ENCODE measurements at places on chromosomes 7 and 10. TPM values are rescaled to one million over a fixed set of nuclear protein-coding genes. Genes with fewer than 3 reads are reported as not detected.

- DNase-seq = no peak
Observed at GRCh38 chr7:12771378-12771877, 84.0 kb downstream of the ARL4A start.

GRCh38 chr7:29208410-29209250 is 14.1 kb downstream of the CHN2 start:
- peak; percentile 3 for DNase-seq

DNA sequence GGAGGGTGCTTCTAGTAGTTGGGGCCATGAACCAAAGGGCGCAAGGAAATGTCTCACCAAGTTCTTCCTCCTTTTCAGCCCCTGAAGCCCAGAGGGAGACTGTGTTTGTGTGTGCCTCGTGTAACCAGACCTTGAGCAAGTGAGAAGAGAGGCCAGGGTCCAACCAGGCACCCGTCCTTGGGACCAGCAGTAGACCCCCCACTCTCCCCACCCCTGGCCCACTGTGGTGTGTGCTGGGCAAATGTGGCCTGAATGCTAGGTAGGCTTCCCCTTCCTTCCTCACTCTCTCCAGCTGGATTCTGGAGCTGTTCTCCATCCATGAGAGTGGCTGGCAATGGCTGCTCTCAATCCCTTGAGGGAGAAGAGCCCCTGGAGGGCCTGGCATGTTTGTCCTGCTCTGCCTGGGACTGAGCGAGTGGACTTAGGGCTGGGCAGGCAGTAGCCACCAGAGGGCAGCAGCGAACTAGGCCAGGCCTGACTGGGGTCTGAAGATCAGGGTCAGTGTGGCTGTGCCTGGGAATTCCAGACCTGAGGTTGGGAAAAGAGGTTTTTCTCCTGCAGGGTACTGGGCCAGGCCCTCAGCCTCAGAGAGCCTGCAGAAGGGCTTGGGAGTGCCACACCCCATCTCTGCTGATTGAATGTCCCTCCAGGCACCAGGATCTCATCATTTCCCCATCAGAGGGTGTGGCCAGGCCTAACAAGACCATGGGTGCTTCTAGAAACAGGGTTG is 12.5 kb downstream of the SFRP5 start:
- peak; percentile 60 for DNase-seq

Gene IDI2
- not detected for total RNA-seq

Gene VENTX
- total RNA-seq = 0.03 TPM

DNA sequence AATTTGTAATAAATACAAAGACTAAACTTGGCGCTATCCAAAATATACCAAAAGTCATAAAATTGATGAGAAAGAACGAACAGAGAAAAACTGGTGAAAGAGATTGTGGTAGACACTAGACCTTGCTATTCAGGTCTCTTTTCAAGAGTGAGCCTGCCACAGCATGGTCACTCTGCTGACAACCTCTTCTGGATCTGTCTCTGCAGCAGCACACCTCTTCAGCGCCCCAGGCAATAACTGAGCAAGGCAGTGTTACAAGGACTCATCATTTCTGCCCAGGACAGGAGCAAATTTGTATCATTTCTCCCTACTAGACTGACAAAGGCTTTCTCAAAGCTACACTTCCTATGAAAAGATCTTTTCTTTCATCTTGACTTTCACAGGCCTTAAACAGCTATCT is 976.0 kb downstream of the DNAJB9 start:
- no peak for DNase-seq

Gene NKX2-3
- not detected for total RNA-seq

DNA sequence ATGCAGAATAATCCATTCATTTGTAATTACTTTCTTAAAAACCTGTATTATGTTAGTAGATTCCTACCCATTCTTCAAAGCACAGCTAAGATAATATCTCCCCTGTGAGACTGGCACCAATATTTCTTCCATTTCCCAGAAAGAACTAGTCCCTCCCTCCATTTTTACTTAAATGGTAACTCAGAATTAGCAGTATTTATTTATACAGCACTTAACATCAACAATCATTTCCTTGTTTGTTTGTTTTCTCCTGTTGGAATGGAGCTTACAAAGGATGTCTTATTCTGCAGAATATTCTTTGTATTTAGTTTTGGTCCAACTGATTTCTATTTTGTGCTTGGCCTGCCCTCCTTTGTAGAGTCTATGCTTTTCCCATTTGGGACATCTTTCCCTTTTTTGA is 32.1 kb upstream of the PTPN12 start:
- no peak for DNase-seq

GRCh38 chr10:18599392-18599791 is 52.0 kb downstream of the NSUN6 start:
- DNase-seq = no peak

Gene SFTPA1
- not detected for total RNA-seq

DNA sequence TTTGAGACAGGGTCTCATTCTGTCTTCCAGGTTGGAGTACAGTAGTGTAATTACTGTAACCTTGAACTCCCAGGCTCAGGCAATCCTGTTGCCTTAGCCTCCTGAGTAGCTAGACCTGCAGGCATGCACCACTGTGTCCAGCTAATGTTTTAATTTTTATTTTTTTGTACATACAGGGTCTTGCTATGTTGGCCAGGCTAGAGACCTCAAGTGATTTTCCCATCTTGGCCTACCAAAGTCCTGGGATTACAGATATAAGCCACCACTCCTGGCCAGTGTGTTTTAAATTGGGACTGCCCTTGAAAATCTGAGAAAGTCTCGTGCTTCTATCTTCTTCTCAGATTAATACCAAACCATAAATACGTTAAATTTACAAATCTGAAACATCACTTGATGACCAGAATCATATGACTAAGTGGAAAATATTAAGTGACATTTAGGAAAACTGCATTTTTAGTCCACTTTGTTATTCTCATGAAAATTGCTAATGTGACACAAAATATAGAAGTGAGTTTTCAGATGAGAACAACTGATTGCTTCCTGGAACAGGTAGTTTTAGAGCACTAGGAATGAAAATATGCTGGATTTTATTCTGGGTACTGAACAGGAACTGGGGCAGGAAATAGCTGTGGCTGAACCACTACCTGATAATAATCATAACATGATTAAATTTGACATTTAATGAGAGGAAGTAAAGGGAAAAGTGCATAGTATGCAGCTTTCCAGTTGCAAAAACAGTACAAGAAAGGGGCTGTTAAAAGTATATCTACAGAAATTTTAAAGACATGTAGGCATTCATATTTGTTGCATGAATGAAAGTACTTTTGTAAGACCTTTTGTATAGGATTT is 4.2 kb downstream of the PHTF2 start:
- no peak for DNase-seq

Gene MORN4
- total RNA-seq = 1.9 TPM

DNA sequence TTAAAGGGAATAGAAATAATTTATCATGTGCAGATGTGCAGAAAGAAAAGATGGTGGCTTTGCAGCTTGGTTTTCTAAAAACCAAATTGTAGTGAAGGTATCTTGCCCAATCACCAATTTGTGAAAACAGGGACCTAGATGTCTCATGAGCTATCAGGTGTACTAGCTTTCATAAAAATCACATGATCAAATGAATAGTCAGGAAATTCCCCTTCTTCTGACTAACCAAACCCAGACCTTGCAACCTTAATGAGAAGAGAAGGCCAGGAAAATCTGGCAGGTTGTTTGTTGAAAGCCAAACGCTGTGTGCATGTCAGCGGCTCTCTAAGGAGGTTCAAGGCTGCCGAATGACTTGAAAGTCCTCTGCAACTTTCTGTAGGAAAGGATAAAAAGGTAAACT is 304.4 kb upstream of the NRP1 start:
- DNase-seq = no peak

Gene TUBB8
- total RNA-seq = not detected

Gene SEMA4G
- 2.9 TPM for total RNA-seq

DNA sequence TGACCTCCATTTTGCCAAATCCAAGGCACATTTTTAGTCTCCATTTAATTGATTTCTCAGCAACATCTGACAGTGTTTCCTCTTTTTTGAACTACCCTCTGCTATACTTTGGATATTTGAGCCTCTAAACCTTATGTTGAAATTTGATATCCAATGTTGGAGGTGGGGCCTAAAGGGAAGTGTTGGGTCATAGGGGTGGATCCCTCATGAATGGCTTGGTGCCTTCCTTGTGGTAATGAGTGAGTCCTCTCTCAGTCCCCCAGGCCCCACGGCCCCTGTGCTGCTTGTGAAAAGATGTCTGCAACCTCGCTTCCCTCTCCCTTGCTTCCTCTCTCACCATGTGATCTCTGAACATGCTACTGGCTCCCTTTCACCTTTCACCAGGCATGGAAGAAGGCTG is 96.8 kb upstream of the DGKB start:
- peak; percentile 42 for DNase-seq

Gene CYP3A7
- total RNA-seq = 0.32 TPM

Gene LIPF
- total RNA-seq = not detected

All from HT1080 (cell line).